ENCODE measurements at places on chromosomes 6 and 20.

- ATAC-seq: no peak
Observed at GRCh38 chr20:54560357-54560756, 85.0 kb downstream of the DOK5 start.

DNA sequence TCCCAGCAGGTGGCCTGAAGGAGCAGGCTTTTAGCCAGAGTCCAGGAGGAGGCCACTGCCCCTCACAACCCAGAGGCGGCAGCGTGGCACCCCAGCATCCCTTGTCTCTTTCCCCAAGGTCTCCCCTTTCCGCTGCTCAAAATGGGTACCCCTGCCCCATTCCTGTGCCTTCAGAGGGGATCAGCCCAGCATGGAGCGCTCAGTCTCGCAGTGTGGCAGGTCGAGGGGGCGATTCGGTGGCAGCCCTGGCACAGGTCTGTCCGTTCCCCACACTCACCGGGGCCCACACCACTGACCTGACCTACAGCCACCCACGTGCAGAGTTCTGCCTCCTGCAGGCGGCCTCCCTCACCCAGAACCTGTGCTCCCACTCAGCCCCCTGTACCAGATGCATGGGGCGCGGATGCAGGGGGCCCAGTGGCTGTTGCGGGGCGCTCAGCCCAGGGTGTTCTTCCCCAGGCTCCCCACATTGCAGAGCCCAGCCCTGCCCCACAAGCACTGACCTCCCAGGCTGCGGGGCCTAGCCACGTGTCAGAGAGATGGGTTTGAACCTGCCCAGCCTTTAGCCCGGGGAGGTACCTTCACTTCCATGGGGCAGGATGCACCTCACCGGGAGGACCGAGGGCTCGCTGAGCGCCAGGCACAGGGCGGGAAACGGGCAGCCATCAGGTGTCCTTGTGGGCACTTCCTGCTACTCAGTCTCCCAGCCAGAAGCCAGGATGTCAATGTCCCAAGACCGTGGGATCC, 41.8 kb downstream of the DSTN start:
- ATAC-seq: no peak

DNA sequence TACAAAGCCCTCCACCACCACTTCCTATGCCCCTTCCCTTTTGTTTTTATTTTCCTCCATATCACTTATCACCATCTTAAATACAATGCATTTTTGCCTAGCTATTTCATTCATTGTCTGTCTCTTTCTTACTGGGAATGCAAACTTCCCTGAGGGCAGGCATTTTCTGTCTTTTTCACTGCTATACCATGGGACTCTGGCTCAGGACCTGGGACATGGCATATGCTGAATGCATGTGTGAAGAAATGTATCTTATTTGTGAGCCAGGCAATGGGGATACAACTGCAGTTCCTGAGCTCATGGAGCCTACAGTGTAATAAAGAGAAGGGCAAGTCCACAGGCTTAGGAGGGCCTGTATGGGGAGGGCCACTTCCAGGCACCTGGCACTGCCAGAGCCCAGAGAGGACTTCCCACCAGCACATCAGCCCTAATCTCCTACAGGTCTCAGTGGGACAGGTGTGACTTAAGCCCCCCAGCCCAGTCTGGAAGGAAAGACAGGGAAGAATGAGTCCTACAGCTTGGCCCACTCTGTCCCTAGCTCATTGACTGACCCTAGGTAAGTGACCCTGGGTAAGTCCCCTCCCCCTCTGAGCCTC, 43.2 kb downstream of the TFEB start:
- ATAC-seq: no peak

- ATAC-seq: no peak
Observed at GRCh38 chr6:69294862-69295261, 501.9 kb downstream of the LMBRD1 start.

DNA sequence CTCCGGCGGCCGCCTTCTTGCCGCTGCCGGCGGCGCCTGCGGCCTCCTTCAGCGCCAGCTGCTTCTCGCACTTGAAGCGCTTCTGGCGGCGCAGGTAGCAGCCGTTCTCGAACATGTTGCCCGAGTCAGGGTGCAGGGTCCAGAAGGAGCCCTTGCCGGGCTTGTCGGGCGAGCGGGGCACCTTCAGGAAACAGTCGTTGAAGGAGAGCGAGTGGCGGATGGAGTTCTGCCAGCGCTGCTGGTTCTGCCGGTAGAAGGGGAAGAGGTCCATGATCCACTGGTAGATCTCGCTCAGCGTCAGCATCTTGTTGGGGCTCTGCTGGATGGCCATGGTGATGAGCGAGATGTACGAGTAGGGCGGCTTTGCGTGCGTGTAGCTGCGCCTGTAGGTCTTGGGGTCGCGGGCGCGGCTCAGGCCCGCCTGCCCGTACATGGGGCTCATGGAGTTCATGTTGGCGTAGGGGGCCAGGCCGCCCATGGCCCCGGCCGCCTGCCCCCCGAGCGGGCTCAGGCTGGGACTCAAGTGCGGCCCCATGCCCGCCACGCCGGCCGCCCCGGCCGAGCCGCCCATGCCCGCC, 1.9 kb downstream of the FOXA2 start:
- no peak for ATAC-seq

GRCh38 chr6:162974685-162975084, 246.9 kb downstream of the PACRG start:
- no peak for ATAC-seq
